ENCODE measurements at places on chromosomes 16 and 17.

DNA sequence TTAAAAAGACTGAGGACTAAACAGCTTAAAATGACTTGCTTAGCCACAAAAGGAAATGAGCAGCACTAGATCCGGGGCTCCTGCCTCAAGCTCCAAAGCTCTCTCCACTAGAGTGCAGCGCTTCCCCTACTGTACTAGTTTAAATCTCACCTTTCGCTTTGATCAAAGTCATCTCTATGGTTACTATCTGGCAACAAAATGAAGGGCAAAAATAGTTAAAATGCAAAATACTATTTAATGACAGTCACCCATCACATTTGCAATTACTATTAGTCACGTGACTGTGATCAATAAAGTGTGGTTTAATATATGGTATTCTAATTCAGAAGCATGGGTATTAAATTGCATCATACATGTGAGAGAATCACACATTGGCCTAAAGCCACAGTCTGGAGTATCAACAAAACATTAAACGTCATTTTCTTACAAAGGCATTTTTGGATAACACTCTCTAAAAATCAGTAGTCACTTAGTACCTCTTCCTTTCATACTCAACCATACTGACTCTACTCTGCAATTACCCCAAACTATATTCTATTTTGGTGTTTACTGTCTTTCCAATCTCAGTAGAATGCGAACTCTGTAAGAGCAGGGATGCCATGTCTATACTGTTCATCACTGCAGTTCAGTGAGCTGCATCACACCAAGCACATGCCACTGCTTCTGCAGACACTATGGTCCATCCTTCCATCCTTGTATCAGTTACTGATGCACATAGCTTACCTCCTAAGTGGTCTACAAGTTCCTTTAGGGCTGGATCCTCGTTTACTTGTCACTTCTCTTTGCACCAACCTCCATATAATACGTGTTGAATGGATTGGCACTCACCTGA is 6.2 kb downstream of the PSMD12 start:
- no peak for DNase-seq

DNA sequence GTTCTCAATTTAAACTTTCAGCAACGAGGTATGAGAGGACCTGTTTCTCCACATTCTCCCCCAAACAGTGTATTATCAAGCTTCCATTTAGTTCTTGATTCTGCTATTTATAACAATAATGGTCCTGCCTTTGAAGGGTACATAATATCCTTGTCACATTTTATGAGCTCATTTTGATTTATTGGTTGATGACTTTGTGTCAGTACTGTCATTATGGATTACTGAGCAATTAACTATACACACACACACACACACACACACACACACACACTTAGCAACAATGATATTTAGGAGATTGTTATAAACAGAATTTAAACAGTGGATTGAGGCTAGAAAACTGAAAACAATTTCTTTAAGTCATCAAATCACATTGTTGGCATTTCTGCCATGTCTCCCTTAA is 7.0 kb downstream of the TMIGD1 start:
- no peak for DNase-seq

DNA sequence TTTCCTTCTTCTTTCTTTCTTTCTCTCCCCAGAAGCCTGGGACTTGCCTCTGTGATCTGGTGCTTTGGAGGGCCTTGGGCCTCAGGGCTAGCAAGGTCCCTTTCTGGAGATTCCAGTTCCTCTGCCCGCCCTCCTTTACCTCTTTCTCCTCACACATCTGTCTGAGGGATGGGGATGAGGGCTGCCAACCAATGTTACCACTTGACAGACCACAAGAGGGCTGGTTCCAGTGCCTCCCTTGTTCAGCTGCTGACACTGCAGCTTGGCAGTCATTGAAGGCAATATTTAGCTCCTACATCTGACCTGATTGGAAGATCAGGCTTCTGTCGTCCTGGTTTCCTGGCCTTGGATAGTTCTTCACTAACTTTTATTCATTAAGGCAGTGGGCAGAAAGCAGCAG is 3.6 kb upstream of the ZNF652 start:
- DNase-seq = no peak

GRCh38 chr16:58337090-58337444 is 42.2 kb upstream of the PRSS54 start:
- no peak for DNase-seq

- DNase-seq = no peak
Measured at GRCh38 chr17:63015824-63016223, 49.8 kb downstream of the TANC2 start.

GRCh38 chr16:14018851-14019250 is 52.3 kb upstream of the MRTFB start:
- no peak for DNase-seq

- DNase-seq = no peak
Measured at GRCh38 chr16:50859628-50860360, 117.9 kb downstream of the CYLD start.

DNA sequence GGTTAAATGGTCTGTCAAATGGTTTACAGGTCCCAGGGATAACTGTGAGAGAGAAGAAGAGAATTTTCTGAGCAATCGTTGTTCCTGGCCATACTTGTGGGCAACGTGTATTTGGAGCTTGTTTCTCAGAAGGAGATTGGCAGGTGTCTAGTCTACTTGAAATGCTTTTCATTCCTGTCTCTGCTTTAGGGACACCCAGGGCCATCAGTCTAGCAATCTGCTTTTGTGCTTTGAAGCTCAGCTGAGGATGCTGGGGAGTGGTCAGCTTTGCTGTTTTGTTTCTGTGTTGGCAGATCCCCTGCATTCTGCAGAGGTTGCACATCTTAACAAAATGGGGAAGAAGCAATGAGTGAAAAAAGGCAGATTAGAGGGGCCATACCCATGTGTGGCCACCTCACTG is 193.7 kb downstream of the SHISA9 start:
- no peak for DNase-seq

GRCh38 chr17:64345689-64346376 is 44.8 kb downstream of the PECAM1 start:
- no peak for DNase-seq

- DNase-seq = peak; percentile 98
Measured at GRCh38 chr16:68529931-68530701, 9.0 kb upstream of the ZFP90 start.

GRCh38 chr17:68326681-68327080 is 35.4 kb downstream of the ARSG start:
- DNase-seq = no peak

Data from GM20000 (cell line).